Stimulated activated CD4-positive, alpha-beta T cell treated with anti-CD3 and anti-CD28 coated beads, Interleukin-2, amount 100 ng/mL, for 24 hours (primary cell): ENCODE measurements at places on chromosomes 5 and 9.

DNA sequence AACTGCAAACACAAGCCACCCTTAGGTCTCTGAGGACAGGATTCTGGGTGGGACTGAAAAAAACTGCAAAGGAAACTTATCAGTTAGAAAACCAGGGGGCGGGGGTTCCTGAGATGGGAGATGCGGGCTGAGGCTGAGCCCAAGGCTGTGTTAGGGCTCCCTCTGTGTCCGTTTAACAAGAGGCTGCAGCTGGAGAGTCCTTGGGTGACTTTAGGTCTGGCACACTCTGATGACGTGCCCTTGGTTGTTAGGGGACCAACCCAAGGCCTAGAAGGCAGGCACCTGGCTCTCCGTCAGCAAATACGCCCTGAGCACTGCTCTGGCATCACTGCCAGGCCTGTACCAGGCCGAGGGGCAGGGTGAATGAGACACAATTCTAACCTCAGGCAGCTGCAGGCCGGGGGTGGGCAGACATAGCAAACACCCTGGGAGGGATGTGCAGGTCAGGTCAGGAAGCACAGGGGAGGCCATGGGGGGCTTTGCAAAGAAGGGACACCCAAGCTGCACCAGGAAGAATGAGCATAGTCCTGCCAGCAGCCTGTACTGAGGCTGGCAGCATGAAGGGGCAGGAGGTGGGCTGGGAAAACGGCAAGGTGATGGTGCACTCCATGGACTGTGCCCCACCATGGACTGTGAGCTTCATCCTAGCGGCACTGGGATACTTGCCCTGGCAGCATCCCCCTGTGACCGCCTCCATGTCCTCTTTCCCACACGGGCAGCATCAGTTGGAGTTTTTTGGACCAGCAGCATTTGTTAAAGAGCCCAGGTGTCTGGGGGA is 137.9 kb downstream of the GABBR2 start:
- no peak for DNase-seq

GRCh38 chr9:96245399-96245798 is 56.6 kb downstream of the HSD17B3 start:
- no peak for DNase-seq

- no peak for DNase-seq
Measured at GRCh38 chr9:29555502-29555901, 1982.2 kb upstream of the C9orf72 start.

DNA sequence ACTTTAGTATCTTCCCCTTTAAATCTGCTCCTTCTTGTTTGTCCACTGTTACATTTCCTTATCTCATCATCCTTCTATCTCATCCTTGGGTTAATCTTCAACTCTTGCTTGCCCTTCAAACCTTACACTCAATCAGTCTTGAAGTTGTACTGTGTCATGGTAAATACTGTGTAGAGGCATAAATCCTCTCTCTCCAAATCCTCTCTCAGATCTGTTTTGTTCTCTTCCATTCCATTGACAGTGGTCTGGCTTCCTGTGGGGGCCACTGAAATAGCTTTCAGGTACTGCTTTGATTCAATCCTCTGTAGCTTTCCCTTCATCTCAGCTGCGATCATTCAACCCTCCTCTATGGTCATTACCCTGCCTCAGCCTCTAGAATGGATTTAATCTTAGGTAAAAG is 104.0 kb downstream of the PLCXD3 start:
- no peak for DNase-seq

- no peak for DNase-seq
Measured at GRCh38 chr9:93949073-93949693, 6.0 kb downstream of the BARX1 start.

GRCh38 chr5:39760385-39761198 is 335.8 kb upstream of the DAB2 start:
- no peak for DNase-seq

DNA sequence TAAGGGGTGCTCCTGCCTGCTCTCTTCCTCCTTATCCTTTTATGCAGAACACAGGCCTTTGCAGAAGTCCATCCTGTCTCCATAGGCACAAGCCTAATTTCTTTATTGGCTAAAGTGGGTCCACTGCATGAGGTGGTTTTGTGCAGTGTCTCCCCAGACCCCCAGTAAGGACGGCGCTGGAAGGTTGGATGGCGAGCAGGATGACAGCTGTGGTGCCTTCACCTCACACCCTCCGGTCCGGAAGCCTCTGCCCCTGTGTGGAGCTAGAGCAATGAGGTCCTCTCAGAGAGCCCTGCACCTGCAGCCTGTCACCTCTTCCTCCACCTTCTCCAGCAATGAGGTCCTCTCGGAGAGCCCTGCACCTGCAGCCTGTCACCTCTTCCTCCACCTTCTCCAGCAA is 393.7 kb upstream of the IRX1 start:
- no peak for DNase-seq

DNA sequence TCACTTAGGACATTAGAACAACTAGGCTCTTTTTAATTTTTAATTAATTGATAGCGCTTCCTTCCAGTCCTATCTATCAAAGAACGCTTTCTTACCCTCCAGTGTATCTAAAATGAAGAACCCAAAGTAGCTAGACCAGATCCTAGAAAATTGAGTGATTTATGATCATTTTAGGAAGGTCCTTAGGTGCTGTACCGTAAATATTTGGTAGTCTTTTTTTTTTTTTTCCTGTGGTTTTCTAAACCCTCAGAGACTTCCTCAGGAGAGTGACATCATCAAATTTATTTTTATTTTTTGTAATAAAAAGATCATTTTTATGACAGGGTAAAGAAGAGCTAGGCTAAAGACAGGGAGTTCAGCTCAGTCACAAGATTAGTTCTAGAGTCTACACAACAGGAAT is 197.4 kb downstream of the WDR70 start:
- no peak for DNase-seq

- no peak for DNase-seq
Measured at GRCh38 chr9:126211441-126212074, 115.1 kb upstream of the MVB12B start.

DNA sequence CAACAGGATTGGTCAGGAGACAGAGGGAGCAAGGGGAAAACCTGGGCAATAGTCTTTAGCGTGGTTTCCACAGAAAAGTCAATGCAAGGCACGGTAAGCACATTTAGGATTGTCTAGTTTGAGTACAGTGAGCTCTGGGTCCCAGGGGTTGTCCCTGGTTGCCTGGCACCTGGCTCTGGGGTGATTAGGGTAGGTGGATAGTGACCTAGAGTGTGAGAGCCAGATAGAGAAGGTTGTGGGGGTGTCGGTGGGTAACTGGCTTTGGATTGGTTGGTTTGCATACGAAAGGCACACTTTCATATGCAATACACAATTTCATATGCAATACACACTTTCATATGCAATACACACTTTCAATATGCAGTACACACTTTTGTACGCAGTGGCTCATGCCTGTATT is 20.1 kb upstream of the GOLM1 start:
- no peak for DNase-seq

DNA sequence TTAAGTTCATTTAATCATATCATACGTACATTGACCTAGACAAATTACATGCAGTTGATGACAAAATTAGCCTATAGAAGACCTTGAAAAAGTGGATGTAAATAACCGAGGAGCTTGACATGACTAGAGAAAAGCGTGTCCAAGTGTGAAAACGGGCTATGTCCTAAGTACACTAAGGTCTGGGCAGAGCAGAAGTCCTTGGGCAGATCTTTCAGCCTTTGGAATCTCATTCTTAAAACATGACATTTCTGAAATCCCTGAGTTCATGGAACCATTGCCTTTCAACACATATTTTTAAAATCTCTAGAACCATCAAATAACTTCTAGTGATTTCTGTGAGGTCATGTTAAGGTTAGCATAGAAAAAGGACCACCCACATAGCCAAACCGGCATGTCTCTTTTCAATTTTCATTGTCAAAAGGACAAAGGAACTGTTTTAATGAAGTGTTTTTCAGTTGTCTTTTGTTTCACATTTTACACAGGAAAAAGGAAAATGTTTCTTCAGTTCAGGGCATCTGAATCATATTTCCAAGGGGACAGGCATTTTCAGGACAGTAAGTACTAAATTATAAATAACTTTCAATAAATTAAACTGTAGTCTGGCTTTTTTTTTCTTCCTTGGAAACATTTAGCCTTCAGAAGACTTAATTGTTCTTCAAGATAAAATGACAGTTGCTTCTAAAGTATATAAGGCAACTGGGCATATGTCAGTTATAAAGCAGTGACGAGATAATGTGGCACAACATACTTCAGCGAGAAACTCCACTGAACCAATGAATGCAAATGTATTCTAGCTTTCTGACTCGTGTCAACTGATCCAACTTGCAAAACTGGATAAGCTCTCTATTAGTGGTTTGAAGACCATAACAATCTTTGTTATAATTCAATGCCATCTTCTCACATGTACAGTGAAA is 416.8 kb downstream of the NFIB start:
- DNase-seq, result no peak

DNA sequence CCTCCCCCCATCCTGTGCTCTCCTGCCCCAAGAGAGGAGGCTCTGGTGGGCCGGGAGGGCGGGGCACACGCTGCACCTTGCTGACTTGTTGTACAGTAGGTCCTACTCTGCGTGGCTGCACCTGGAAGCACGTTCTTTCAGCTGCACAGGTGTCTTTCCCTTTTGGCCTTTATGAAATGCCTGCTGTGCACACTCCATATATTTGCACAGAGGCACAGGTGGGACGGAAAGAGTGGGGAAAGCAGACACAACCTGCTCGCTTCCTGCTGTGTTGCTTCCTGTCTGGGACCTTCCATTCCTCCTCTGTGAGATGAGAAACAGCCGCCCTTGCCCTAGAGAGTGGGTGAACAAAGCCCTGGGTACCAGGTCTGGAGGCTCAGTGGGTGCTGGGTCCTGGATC is 4.8 kb downstream of the USP20 start:
- no peak for DNase-seq

GRCh38 chr9:9783711-9784110 is 829.1 kb downstream of the PTPRD start:
- no peak for DNase-seq

DNA sequence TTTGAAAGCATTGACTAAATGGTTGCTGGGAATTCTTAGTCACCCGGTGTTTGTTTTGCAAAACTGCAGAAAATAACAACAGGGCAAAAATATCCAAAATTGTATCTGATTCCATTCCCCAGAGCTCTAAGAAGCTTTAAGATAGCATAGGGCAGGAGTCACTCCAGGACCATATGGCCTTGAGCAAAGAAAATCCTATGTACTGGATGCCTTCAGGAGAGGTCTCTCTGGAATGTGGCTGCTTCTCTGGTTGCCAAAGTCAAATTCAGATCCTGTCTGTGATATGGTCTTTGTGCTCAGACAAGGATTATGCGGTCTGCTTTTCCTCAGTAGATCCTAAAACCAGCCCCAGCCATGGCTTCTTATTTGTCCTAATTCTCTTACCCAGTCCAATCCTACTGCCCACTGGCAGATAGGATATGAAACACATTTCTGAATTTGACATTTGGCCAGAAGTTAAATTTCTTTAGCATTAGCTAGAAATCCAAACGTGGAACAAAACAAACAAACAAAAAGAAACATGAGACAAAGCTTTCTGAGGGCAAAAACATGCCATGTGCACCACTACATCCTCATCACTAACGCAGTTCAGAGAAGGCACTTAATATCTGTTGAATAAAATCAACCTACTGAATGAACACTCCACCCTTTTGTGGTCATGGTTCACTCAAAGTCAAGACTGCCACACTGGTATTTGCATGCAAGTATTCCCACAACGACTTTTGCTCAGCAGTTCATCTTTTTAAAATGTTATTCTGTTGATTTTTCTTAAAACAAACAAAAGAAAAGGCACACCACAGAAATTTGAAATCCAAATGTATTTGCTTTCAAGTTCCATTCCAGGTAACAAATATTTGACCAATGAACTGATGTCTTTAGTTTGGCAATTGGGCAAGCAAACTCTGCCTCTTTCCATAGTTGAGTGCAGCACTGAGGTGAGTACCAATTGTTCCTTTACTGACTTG is 165.7 kb downstream of the TRPM6 start:
- no peak for DNase-seq

DNA sequence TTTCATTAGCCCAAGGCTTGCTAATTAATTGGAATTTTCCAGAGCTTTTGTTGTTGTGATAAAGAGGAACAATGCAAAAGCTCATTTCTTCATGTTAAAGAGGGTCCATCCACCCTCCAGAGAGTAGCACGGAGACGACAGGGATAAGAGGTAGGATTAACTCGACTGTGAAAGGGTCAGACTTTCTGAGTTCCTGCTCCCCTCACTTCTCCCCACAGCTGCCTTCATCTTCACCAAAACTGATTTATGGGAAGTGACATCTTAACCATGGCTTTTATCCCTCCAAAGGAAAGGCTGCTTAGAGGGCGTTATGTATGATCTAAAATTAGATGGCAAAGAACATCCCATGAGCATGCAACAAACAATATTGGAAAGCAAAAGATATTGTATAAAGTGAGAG is 135.5 kb downstream of the GLIS3 start:
- DNase-seq, result no peak

DNA sequence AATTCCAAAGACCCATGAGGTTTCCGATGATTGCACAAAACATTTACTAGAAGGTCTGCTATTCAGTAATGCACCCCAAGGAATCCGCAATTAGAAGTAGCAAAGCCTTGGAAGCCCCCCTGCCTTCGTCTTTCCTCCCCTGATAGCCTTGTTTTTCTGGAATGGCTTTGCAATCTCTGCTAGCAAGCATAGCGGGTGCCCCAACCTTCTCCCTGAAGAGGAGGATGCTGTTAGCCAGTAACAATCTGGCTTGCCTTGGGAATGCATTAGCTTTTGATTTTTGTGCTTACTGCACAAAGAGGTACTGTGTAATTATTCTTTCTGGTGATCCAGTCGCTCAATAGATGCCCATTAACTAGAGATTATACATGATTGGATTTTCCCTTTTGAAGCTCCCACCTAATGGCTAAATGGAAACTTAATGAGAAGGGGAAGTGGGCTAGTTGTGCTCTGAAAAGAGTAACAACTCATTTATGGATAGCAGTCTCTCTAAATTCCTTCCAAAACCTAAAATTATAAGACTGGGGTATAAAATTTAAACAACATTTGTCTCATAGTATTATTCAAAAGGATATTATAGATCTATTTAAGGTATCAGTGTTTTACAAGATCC is 91.6 kb downstream of the FBXW11 start:
- DNase-seq, result no peak

- no peak for DNase-seq
Measured at GRCh38 chr5:105593011-105593760, 2030.6 kb upstream of the NUDT12 start.

- no peak for DNase-seq
Measured at GRCh38 chr9:133048595-133048994, 13.2 kb upstream of the CEL start.

GRCh38 chr5:151684690-151685361 is 1.9 kb downstream of the SPARC start:
- DNase-seq, result no peak

- DNase-seq, result no peak
Measured at GRCh38 chr5:128196080-128196479, 112.5 kb downstream of the SLC12A2 start.
